Stimulated activated CD8-positive, alpha-beta memory T cell treated with anti-CD3 and anti-CD28 coated beads, Interleukin-4, amount 100 ng/mL, for 4 hours (primary cell): ENCODE measurements at places on chromosomes 2 and 18.

DNA sequence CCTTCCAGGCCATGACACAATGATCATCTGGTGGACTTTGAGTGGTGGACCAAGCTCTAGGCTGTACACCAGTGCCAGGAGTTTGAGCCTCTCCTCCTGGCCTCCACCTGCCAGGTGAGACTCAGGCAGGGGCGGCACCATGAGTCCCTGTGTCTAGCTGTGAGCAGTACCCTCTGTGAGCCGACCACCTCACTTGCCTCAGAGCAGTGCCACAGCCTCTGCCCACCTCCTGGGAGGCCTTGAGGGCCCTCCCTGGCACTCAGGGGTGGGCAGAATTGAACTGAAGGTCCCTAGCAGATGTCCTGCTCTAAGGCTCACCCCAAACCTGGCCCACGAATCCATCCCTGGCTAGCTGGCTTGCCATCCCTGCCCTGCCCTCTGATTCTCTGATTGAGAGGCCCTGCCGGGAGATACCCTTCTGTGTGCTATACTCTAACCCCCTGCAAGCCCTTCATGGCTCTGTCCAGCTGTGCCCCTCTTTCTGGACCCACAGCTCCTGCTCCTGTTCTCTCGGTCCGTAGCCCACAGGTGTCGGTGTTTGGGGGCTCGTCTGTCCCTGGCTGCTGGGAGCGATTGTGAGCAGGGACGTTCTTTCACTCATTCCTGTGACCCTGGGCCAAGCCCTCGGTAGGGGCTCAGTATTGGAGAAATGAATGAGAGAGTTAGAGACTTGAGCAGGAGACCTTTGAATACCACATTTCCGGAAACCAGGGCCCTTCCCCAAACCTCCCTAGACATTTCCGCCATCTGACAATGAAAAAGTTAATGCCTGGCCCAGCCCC, 70.0 kb downstream of the INHBB start:
- no peak for DNase-seq

DNA sequence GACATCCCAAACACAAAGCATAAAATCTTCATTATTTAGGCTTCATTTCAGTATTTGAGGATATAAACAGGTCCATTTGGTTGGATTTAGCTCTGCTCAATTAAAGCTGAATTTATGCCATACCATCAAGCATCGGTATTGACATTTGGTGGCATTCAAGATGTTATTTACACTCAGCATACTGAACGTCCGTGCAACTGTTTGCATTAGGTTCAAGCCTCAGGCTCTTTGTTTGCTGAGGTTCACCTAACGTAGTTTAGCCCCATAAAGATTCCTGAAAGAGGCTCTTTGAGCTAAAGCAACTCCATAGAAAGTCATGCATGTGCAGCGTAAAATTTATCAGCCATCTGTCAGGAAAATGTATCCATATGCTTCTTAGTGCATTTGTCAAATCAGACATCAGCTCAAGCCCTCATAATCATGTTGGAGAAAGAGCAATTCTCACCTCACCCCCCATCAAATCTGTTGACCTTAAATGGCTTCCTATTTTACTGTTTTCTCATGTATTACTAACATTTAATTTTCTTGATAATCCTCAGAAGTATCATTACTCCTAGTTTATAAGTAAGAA, 366.9 kb downstream of the EPHA4 start:
- DNase-seq = no peak

GRCh38 chr18:35107216-35107615, 66.0 kb downstream of the MAPRE2 start:
- DNase-seq = no peak

DNA sequence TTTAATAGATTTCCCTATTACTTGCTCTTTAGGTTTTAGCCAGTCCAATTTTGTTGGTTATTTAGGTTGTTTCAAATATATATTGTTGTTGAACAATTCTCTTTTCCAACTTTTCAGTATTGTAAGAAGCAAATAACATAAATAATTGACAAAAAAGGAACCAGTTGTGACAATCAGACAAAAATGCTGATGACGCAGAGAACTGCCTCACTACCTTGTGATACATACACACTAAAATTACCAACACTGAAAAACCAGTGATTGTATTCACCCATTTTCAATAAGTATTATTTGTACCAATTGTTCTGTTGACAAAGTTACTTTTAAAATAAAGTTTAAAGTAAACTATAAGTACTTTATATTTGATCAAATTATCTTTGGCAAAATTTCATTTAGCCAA, 43.1 kb upstream of the NABP1 start:
- no peak for DNase-seq

DNA sequence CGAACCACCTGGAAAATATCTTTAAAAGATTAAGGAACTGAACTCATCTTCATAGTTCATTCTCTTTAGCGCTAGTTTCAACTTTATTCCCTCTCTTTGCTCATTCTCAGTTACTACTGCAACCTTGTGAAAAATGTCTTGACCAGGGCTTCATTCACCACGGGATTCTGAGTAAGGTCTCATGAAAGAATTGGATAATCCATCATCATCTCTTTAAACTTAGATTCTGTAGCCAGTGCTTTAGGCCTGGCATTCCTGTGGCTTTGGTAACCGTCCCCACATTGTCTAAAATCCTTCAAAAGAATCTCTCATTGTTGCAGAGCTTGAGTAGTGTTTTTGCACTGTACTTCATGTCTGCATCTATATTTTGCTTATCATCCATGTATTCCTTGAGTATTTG, 229.5 kb downstream of the ETAA1 start:
- no peak for DNase-seq

- no peak for DNase-seq
Measured at GRCh38 chr2:181239201-181239799, 217.9 kb upstream of the ITGA4 start.

DNA sequence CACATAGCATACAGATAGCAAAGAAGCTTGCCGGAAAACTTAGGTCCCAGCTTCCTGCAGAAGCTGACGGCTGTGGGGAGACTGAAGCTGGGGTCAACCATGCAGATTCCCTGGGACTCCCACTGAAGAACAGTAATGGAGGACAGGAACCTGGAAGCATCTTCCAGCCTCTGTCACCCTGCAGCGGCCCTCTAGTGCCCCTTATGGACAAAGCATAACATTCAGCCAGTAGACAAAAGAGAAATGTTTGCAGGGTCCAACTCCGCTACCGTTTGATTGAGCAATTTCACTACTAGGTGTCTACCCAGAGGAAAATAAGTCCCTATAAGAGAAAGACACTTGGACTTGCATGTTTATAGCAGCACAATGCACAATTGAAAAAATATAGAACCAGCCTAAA, 460.6 kb downstream of the CNTNAP5 start:
- no peak for DNase-seq

DNA sequence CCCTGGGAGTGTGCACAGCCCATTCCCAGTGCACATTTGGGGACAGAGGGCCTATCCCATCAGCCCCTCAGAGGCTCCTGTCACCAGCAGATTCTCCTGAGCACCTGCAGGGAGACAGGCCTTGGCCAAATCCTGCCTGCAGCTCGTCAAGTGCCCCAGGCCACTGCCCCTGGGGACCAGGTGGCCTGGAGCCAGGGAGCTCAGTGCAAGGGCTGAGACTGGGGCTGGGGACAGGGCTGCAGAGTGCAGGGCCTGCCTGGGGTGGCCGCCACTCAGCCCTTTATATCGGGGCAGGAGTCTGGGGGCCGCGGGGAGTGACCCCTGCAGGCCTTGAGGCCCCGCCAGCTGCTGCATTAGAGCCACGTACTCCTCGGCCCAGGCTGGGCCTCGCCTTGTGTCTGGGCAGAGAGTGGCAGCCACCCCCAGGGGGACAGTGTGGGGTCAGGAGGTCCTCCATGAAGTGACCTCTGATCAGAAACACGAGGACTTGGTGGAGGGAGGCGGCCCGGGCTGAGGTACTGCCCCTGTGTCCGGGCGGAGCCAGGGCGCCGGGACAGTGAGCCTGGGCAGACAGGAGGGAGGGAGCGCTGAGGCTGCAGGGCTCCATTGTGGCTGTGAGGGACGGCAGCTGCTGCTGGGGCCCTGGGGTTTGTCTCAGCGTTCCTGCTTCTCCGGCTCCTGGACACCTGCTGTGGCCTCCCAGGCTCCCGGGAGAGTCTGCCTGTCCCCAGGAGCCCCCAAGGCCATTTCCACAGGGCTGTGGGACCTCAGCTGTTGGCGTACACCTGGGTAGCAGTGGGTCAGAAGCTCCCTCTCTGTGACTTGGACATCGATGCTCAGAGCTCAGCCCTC, 24.2 kb downstream of the GPC1 start:
- DNase-seq = no peak

DNA sequence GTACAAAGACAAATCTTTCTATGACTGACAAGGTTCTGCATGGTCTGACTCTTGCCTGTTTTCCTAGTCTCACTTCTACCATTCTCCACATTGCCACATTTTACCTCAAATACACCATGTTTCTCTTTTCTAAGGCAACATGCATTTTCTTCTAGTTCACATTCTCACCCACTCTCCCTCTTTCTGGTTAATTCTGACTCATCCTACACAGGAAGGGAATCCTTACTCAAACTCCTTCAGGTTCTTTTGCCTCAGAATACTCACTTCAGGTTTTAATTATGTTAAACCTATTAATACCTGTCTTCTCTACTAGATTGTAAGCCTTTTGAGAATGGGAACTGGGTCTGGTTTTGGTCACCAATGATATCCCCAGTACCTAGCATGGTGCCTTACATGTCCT, 47.2 kb downstream of the MAP2 start:
- no peak for DNase-seq

GRCh38 chr18:76997951-76998808, 134.4 kb downstream of the MBP start:
- DNase-seq = no peak

- no peak for DNase-seq
Measured at GRCh38 chr2:160906878-160907277, 253.3 kb upstream of the TANK start.

DNA sequence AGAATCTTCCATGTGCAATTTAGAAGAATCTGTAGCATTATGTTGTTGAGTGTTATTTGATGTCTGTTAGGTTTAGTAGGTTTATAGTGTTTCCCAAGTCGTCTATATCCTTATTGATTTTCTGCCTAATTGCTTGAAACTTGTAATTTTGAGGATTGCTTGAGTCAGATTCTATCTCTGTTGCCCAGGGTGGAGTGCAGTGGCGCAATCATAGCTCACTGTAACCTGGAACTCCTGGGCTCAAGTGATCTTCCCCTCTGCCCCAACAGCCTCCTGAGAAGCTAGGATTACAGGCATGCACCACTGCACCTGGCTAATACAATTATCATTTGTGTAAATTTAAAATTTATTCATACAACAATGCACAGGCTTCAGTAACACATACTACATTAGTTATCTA, 3.1 kb upstream of the TCF23 start:
- DNase-seq = no peak

- no peak for DNase-seq
Measured at GRCh38 chr18:60446821-60447220, 74.2 kb upstream of the MC4R start.

DNA sequence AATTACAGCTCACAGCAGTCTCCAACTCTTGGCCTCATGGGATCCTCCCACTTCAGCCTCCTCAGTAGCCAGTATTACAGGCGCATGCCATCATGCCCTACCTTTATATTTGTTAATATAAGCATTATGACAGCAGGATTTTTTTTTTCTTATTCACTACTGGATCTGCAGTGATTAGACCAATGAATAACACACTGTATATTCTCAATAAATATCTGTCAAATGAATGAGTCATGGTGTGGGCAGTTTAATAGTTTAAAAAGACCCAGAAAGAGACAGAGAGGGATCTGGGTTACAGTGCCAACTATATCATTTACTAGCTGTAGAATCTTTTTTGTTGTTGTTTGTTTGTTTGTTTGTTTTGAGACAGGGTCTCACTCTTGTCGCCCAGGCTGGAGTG, 62.4 kb upstream of the LTBP1 start:
- no peak for DNase-seq

GRCh38 chr2:112666761-112667122, 21.0 kb downstream of the SLC20A1 start:
- DNase-seq = no peak

DNA sequence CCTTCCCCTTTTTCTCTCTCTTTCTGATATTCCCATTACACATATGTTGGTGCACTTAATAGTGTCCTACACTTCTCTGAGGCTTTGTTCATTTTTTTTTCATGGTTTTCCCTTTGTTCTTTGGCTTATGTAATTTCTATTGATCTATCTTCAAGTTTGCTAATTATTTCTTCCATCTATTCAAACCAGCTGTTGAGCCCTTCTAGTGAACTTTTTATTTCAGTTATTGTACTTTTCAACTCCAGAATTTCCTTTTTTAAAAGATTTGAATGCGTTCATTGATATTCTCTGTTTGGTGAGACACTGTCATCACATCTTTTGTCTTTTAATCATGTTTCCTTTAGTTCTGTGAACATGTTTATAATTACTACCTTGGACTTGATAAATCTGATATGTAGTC, 118.2 kb downstream of the ARHGEF4 start:
- no peak for DNase-seq

DNA sequence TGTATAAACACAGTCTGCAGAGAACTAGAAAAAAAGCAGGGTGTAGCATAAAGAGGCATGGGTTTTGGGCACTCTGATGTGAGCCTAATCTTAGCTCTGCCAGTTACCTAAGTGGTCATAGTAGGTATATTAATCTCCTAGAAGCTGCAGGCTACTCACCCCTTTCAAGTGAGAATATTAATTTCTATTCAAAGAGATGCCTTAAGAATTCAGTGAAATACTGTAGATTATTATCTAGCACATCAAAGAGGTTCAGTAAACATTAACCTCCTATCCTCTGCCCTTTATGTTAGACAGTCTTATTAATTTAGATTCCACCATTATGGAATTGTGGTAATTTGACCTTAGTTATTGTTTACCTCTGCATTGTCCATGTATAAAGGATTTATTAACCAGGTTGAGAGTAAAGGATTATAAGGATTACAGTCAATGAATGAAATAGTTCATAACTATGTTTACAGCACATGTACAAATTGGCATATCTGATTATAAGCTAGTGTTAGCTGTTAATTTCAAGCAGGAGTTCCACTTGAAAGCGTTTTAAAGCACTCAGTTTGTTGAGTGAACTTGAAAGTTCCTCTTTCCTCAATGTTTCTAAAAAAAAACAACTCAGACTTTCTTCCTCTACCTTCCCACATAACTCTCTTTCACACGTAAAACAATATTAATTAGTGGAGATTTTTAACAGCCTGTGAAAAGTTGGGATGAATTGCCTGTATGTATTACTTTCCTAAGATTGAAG, 150.6 kb upstream of the EPC2 start:
- no peak for DNase-seq

DNA sequence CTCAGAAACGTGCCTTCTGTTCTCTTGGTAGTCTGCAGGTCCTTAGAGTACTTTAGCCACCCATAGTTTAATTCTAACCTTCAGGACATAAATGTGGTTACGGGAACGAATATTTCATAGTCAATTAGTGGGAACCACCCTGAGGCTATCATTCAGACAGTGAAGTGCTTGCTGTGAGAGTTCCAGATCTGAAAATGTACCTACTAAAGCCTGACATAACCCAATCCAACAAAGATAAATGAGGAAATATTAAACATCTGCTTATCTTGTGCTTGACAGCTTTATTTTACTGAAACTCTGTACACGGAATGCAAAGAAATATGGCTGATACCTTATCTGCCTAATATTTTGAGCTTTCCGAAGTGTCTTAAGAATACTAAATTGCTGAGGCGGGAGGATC, 43.0 kb downstream of the RAB27B start:
- no peak for DNase-seq

GRCh38 chr2:219183151-219183772, 5.2 kb downstream of the RETREG2 start:
- no peak for DNase-seq
